ACHN (cell line): ENCODE measurements at places on chromosomes 2 and 18.

DNA sequence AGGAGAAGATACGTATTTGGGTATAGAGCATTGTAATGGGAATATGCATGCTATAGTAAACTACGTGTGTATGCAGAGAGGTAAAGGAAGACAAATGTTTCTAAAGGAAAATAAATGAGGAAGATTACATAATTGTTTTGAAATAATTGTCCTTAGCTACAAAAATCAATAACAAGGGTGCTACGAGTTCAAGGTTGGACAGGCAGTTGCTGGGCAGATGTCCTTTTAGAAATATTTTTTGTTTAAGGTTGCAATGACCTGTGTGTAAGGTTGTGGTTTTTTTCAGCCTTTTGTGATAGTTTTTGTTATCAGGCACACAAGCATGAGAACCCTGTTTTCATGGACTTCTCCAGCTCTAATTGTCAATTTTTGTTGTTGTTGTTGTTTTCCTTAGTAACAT lies 1304.1 kb upstream of the CHAC2 start:
- DNase-seq = no peak

DNA sequence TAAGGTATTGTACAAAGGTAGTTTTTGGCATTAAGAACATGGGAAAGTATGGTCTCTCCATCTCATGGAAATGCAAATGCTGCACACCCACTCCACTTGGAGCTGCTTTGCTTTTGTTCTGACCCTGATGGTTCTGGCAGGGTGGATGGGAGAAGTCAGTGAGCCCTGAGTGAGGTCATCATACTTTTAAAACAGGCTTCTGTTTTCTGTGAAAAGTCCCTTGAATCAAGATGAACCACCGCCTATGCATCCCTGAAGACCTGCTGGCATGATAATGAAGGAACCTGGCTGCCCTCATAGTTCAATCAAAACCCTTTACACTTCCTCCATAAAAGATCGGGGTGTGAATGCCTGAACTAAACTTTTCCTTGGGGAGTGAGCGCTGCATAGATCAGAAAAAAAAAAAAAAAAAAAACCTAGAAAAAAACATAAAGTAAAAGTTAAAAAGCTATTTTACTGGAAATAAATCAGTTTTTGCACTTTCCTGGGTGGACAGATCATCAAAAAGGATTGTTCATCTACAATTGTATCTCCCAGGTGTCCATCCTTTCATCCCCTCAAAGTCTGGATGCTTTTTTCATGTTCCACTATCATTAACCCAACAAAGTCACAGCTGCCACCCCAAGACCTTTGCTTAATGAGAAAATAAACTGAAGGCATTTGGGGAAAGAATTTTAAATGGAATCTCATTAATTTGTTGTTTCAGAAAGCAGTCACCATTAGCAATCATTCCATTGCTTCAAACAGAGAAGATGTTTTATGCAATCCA lies 728.1 kb upstream of the DDX18 start:
- DNase-seq = no peak

DNA sequence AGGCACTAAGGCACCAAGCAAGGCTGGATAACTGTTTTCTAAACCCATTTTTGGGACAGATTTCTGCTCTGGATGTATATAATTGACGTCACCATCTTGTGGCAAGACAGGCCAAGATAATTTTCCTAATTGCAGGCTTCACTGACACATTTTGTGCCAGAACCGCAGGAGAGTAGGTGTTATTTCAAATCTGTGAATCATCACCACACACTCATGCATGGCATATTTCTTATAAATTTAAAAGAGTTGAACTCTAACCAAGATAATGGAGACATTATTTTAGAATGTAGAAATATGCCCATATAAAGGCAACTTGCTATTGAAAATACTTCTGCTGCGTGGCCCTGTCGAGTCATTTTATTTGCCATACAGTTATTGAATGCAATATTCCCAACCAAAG lies 68.3 kb upstream of the ACYP2 start:
- DNase-seq = no peak

DNA sequence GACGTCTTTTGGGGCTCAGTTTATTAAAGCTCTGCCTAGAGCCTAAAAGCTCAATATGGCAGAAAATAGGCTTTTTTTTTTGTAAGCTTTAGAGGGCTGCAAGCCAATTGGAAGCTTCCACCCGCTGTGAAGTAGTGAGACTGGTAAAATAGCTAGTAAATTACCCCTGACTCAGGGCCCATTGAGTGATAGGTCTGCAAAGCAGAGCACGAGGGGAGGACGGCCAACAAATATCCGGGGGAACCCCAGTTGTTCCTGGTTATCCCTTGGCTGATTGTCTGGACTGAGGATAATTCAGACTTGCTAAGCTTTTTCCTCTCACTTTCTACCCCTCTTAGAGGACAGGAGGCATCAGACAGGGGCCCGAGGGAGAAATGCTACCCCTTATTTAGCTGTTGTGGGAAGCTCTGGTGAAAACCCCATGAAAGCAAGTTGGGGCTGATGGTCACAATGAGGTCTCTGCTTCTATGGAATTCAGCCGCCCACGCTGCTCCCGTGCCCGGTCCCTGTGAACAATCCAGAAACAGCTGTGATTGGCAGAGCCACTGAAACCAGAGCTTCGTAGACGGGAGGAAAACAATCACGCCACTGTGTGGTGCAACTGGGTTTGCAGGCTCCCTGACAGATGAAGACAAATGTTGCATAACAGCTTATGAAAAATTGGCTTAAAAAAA lies 141.9 kb upstream of the LGALSL start:
- no peak for DNase-seq

- DNase-seq = no peak
These were observed 11.0 kb upstream of the VAPA start for GRCh38 chr18:9902832-9903231.

- DNase-seq = no peak
These were observed 38.8 kb upstream of the SP3 start for GRCh38 chr2:174003720-174004695.
